ENCODE measurements at places on chromosomes 11 and 22. TPM values are rescaled to one million over a fixed set of nuclear protein-coding genes. Genes with fewer than 3 reads are reported as not detected.

ALX4 gene
- total RNA-seq, result 5.7 TPM

PRDM10 gene
- 1.5 TPM for total RNA-seq

DSCAML1 gene
- total RNA-seq, result 0.15 TPM

CABP4 gene
- not detected for total RNA-seq
